AG10803 (cell line): ENCODE measurements at places on chromosomes 1 and 21.

DNA sequence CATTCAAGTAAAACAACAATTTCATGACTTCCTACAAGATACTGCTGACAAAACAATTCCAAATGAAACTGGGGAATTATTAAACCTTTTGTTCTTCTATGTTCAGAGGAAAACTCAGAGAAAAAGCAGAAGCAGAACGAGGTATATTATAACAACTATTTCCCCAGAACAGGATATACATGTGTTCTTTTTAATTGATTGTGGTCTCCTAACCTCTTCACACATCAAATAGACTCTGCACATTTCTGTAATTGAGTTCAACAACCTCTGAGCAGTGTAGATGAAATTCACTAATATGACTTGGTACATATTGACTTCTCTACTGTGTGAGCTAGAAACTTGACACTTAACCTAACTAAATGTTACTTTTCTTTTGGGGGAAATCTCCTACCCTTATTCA, 584.2 kb downstream of the NEGR1 start:
- no peak for DNase-seq

DNA sequence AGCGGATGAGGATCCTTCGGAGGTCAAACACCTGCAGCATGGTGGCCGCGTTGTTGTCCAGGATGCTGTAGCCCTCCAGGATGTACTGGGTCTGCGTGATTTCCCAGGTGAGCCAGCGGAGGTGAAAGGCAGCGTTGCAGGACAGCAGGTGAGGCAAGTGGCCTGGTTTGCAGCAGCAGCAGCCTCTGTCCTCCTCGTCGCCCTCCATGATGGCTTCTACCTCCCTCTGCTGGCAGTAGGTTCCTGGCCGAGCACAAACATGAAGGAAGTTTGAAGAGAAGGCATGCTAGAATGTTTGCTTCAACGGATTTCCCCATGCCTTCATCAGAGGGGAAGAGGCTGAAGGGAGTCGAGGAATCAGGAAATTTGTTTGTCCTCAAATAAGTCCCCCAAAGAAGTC, 74.7 kb downstream of the NTPCR start:
- peak; percentile 44 for DNase-seq

- DNase-seq = peak; percentile 31
Observed at GRCh38 chr1:221457685-221458446, 284.0 kb downstream of the DUSP10 start.

DNA sequence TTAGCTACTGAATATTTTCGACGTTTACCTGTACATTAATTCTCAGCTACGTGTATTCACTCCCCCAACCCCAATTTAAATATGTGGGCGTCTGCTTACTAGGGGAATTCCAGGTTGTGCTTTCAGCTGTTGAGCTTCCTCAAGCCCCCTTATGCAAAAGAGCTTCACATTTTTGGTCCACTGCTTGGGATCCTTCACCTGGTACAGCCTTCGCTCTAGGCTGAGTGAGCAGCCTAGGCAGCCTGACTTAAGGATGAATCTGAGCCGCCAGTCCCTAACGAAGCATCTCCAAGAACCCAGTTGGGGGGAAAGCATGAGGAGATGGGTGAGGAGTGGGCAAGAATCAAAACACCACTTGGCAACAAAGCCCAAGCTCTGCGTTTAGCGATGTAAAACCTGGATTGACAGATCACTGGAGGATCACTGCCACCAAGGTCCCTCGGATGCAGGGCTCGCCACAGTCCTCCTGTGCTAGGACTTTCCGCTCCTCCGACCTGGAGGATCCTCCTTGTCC, 674 bp downstream of the BCL10 start:
- DNase-seq = no peak

GRCh38 chr1:60111716-60112115, 38.1 kb upstream of the C1orf87 start:
- no peak for DNase-seq

GRCh38 chr1:220067269-220068204, 21.2 kb upstream of the EPRS1 start:
- no peak for DNase-seq
